Hippocampal formation (tissue), 2 donors: ENCODE measurements at places on chromosomes 1 and 21.

- no peak for DNase-seq
Observed at GRCh38 chr1:156781585-156782186, 14.4 kb downstream of the PRCC start.

GRCh38 chr1:112496290-112496689 is 12.5 kb upstream of the WNT2B start:
- no peak for DNase-seq

GRCh38 chr1:48023488-48023887 is 26.3 kb upstream of the TRABD2B start:
- DNase-seq = no peak

GRCh38 chr1:236204656-236205055 is 62.3 kb downstream of the GPR137B start:
- no peak for DNase-seq

GRCh38 chr1:239247285-239247684 is 139.1 kb upstream of the CHRM3 start:
- DNase-seq = no peak

- DNase-seq = no peak
Observed at GRCh38 chr1:207277241-207277640, 44.2 kb upstream of the CD55 start.

DNA sequence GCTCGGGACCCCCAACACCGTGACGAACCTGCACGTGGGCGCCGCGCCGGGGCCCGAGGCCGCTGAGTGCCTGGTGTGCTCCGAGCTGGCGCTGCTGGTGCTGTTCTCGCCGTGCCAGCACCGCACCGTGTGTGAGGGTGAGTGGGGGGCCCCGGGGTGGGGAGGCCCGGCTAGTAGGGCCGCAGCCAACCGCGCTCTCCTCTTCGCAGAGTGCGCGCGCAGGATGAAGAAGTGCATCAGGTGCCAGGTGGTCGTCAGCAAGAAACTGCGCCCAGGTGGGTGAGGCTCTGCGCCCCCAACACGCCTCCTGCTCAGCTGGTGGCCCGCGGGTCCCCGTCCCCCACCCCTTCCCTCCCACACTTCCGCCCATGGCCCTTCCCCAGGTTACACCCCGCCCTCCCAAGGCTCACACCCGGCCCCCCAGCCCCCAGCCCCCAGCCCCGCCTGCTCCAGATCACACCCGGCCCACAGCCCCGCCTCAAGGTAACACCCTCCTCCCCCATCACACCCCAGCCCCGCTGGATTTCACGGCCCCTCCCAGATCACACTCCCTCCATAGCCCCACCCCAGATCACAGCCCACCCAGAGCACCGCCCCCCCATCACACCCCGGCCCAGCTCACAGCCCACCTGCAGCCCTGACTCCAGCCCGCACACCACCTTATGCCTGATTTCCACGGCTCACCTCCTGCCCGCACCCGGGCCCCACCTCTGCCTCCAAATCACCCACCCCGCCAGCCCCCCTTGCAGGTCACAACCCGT is 2.4 kb upstream of the MMP23B start:
- DNase-seq = no peak
